ENCODE measurements at places on chromosomes 12 and 14.

DNA sequence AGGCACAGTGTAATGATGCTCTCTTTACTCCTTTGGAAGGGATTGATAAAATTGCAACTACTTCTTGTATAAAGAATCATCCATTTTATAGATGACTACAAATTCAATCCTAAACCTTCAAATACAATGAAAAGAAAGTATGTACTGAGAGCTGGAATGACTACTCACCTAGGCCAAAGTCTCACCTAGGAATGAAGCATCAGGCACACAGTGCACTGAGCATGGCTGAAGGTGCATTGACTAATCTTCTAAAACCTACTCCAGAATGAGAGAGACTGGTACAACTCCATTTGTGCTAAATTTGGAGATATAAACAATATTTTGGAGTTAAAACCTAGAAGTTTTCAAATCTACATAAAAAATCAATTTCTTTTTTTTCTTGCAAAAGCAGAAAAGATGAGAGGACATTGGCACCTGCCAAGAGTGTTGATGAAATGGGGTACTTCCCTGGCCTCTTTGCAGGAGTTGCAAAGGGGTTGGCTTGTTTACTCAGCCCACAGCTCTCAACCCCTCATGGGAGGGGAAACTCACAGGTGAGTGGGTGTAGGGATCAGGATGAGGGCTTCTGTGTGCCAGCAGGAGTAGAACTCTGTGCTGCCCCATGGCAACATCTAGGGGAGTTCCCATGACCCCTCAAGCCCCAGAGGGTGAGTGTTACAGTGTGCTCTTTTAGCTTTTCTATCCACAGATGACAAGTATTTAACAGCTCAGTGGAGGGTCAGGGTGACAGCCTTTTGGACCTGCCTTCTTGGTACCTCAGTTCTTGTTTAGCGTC, 31.3 kb downstream of the CLECL1 start:
- peak; percentile 44 for DNase-seq

GRCh38 chr12:132310181-132311040, 19.0 kb downstream of the GALNT9 start:
- DNase-seq: no peak

GRCh38 chr14:51872396-51872795, 12.0 kb downstream of the GNG2 start:
- no peak for DNase-seq

- DNase-seq: no peak
These were observed 2.3 kb upstream of the CYP46A1 start for GRCh38 chr14:99681832-99682148.

DNA sequence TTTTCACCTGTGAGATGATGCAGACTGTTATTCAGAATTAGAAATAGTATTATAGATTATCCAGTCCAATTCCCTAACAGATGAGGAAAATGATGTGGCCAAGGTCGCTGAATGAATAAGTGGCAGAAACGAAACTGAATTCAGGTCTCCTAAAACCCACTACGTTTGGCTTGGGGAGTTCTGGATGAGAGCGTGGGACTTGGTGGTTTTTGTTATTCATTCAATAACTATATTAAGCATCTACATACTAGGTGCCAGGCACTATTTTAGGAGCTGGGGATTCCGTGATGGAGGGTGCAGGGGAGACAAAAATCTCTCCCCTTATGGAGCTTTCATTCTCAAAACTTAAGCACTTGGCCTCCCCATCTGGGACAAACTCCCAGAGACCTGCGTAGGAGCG, 813 bp upstream of the CCDC184 start:
- no peak for DNase-seq

Data from activated CD8-positive, alpha-beta T cell treated with anti-CD3 and anti-CD28 coated beads, Interleukin-2, amount 10 ng/mL, durations not matched to agents 7 days and 5 days (primary cell).